ENCODE measurements at places on chromosomes 16 and 17.

DNA sequence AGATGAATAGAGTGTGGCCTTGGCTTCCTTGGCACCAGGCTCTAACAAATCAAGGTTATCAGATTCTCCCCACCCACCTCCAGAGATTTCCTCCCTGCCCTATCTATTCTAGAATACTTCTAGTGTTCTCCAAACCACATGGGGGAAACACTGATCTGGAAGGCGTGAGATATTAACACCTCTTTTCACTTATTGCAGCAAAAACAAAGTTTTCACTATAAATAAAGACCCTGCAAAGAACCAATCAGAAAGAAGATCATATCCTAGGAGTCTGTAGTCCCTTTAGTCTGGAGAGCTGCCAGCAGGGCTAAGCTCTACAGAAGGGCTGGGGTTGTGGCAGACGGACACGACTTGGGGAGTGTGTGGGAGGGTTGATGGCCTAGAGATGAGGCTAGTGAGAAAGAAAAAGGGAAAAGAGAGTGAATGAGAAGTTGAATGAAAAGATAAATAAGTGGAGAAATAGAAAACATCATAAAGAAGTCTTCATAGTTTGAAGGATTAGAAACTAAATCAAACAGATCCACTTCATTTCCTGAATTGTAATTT, 8.6 kb upstream of the SKAP1 start:
- no peak for DNase-seq

GRCh38 chr16:80968386-80969113, 38.1 kb downstream of the CMC2 start:
- no peak for DNase-seq

DNA sequence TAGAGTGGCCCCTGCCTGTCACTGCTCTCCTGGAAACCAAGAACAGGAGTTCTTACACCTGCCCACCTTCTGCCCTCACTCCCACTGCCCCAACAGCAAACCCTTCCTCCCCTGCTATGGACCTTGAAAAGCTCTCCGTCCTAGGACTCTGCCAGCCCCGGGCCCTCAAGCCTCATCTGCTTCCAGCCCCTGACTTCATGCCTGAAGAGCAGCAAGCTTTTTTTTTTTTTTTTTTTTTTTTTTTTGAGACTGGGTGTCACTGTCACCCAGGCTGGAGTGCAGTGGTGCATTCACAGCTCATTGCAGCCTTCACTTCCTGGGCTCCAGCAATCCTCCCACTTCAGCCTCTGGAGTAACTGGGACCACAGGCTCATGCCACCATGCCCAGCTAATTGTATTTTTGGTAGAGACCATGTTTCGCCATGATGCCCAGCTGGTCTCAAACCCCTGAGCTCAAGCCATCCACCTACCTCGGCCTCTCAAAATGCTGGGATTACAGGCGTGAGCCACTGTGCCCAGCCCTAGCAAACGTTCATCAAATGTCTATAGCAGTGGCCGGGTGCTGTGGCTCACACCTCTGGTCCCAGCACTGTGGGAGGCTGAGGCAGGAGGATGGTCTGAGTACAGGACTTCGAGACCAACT, 16.9 kb downstream of the CARHSP1 start:
- DNase-seq, result no peak

GRCh38 chr16:24729951-24730815, 732 bp downstream of the TNRC6A start:
- no peak for DNase-seq

- DNase-seq, result no peak
Observed at GRCh38 chr16:50402298-50402895, 33.6 kb upstream of the BRD7 start.

DNA sequence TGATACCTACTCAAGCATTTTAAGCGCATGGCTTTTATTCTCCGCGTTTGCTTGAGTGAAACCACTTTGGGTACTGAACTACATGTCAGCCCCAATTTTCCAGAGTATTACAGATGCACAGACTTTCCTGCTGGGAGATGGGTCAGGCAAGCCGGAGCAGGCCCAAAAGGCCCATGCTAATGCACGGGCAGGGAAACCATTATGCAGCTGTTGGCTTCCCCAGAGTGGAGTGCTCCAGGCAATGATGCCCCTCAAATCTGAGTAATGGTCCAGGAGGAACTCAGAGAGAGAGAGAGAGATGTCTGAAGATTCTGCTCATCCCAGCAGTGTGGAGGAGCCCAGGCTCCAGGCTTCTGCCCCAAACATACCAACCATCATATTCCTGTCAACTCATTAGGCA, 80.2 kb downstream of the CDH11 start:
- DNase-seq, result no peak

DNA sequence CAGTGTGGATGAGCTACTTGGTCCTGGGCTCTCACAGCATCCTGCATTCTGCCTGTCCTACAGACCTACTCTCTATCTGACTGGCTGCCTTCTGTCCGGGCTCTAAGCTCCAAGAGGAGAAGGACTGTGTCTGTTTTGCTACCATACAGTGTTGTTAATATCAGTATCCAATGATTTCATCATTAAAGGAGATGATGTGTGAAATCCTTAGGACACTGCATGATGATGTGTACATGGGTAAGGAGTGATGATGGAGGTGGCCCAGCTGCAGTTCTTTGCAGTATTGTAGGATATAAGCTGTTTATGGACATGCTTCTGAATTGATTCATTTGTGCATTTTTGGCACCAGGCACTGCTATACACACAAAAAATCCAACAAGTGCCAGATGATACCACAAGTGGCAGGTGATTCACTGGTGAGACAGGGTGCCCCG, 536.9 kb upstream of the CDH11 start:
- no peak for DNase-seq

DNA sequence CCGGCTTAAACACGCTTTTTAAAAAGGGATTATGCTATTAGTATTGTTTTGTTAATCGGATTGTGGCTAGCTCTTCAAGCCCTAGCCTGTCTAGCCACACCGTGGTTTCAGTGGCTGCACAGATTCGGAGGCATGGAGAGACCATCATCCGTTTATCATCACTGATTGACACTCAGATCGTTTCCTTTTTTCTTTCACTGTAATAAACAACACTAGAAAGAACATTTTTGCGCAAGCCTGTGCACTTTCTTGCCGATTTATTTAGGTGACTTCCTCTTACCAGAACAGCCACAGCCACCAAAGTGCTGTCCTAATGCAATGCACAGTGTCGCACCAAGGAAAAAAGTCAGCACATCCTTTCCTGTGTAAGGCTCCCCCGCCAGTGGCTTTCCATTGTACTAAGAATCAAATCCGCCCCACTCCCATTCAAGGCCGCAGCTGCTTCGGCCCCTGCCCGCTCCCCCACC, 78.2 kb downstream of the CRISPLD2 start:
- no peak for DNase-seq

- no peak for DNase-seq
Observed at GRCh38 chr17:56602292-56603130, 9.0 kb downstream of the NOG start.
